ENCODE measurements at places on chromosomes 2 and 18. TPM values are rescaled to one million over a fixed set of nuclear protein-coding genes. Genes with fewer than 3 reads are reported as not detected.

GRCh38 chr2:15750822-15751329, 159.2 kb downstream of the DDX1 start:
- DNase-seq, result peak; percentile 22
- no peak overlapping the region for H3K4me3 ChIP-seq
- no peaks in the 10 kb centered on the region for H3K27me3 ChIP-seq
- peaks cover 44% of the 10 kb centered on the region for H3K4me1 ChIP-seq
- H3K36me3 ChIP-seq, result no peaks in the 10 kb centered on the region
- H3K27ac ChIP-seq, result no peak overlapping the region

DNA sequence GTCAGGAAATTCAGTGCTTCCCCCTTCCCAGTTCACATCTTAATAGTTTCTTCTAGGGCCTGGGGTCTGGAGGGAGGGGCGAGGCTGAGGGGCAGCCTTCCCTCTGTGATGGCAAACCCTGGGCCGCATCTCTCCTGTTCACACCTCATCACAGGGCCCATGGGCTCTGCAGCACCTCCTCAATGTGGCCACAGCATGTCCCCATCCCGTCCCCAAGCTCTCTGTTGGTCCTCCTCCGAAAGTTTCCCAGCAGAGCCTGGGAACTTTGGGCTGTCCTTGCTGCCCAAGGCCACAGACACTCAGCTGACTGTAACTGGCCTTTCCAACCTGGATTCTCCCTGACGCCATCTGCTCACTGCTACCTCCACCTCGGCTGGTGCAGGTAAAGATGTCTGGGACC, 112.7 kb upstream of the PTPRM start:
- no peak overlapping the region for H3K4me3 ChIP-seq
- H3K4me1 ChIP-seq, result peaks cover 6% of the 10 kb centered on the region
- no peak for DNase-seq
- peaks cover 7% of the 10 kb centered on the region for H3K27me3 ChIP-seq
- no peaks in the 10 kb centered on the region for H3K36me3 ChIP-seq

The IL36A gene
- total RNA-seq, result not detected

The TXNDC2 gene
- total RNA-seq, result not detected

DNA sequence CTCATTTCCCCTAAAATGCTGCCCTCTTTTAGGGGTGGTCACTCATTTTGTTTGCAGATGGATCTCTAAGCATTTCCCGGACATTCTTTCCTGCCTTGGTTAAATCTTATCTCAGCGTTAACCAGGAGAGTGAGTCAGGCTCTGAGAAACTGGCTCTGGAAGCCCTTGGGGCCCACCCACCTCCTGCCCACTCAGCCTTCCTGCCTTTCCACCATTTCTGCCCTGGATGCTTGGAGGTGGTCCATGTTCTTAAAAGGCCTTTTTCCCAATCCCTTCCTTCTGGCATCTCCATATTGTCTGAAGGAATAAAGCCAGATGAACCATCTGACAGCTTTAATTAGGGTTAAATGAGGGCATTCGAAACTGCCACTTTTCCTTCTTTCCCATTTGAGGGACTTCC, 9.5 kb downstream of the HK2 start:
- peak overlapping the region; percentile 87 for H3K27ac ChIP-seq
- H3K4me1 ChIP-seq, result peaks cover 30% of the 10 kb centered on the region
- peak overlapping the region; percentile 46 for H3K4me3 ChIP-seq
- DNase-seq, result no peak

DNA sequence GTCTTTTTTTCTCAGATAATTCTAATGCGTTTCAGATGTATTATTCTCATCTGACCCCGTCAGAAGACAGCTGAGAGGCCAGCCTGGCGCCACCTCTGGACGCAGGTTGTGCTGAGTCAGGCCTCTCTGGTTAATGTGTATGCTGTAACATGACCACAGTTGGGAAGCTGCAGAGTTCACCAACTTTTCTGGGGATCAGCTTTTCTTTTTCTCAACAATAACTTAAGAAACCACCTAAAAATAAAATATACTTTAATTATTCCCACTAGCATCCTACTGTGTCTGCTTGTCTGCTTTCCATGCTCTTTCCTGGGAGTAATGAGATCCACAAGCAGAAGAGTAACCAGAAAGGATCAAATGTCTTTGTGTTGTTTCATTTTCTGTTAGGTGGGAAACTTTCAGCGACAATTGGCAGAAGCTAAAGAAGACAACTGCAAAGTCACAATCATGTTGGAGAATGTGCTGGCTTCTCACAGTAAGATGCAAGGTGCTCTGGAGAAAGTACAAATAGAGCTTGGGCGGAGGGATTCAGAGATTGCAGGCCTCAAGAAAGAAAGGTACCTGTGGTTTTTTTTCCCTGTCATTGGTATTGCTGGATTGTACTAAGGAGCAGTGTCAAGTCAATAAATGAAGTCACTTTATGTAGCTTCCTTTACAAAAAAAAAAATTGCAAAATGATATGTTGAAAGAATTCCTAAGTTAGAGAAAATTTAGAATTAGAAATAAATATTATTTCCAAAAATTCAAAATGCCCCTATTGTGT, 79.8 kb downstream of the CCDC150 start:
- H3K4me1 ChIP-seq, result peaks cover 16% of the 10 kb centered on the region
- peak overlapping the region; percentile 76 for H3K27ac ChIP-seq
- peaks cover 17% of the 10 kb centered on the region for H3K36me3 ChIP-seq
- no peaks in the 10 kb centered on the region for H3K27me3 ChIP-seq
- peak; percentile 73 for DNase-seq

DNA sequence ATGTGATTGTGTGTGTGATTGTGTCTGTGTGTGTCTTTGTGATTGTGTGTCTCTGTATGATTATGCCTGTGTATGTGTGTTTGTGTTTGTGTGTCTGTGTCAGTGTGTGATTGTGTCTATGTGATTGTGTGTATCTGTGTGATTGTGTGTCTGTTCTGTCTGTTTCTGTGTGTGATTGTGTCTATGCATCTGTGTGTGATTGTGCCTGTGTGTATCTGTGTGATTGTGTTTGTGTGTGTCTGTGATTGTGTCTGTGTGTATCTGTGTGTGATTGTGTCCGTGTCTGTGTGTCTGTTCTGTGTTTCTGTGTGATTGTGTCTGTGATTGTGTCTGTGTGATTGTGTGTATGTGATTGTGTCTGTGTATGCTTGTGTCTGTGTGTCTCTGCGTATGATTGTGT, 12.1 kb upstream of the KLHL30 start:
- no peak overlapping the region for H3K4me3 ChIP-seq
- no peak for DNase-seq
- H3K4me1 ChIP-seq, result no peaks in the 10 kb centered on the region
- no peaks in the 10 kb centered on the region for H3K27me3 ChIP-seq
- H3K27ac ChIP-seq, result no peak overlapping the region

DNA sequence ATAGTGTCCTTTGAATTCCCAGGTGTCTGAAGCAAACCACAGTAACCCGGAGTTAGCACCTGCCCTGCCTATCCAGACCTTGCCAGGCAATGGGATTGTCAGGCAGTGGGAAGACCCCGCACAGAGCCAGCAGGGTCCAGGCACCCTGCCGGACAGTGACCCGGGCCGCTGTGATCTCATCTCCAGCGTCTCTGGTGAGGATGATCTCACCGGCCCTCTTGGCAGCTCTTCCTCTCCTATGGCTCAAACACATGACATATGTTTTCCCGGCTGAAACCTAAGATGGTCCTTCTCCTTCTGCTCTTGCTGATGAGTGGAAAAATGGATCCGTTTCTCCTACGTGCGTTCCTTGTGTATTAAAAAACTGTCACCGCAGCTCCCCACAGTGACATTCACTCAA, 75.1 kb downstream of the ACOXL start:
- H3K27ac ChIP-seq, result no peak overlapping the region
- H3K36me3 ChIP-seq, result peaks cover 5% of the 10 kb centered on the region
- no peak overlapping the region for H3K4me3 ChIP-seq
- DNase-seq, result no peak

The USP14 gene
- 50.4 TPM for total RNA-seq

The MOGAT1 gene
- total RNA-seq, result 0.45 TPM

The ACKR3 gene
- 44.6 TPM for total RNA-seq
